Central memory CD8-positive, alpha-beta T cell (primary cell): ENCODE measurements at places on chromosomes 11 and 22.

- H3K36me3 ChIP-seq = peaks cover 2% of the 10 kb centered on the region
- DNase-seq = no peak
- no peak overlapping the region for H3K27ac ChIP-seq
- H3K4me1 ChIP-seq = peaks cover 6% of the 10 kb centered on the region
Measured at GRCh38 chr11:61509043-61510029, 787 bp downstream of the LRRC10B start.

- no peak overlapping the region for H3K4me3 ChIP-seq
- peaks cover 19% of the 10 kb centered on the region for H3K4me1 ChIP-seq
- no peaks in the 10 kb centered on the region for H3K36me3 ChIP-seq
- peaks cover 40% of the 10 kb centered on the region for H3K27me3 ChIP-seq
- no peak for DNase-seq
Measured at GRCh38 chr11:14061721-14062120, 99.2 kb downstream of the SPON1 start.

DNA sequence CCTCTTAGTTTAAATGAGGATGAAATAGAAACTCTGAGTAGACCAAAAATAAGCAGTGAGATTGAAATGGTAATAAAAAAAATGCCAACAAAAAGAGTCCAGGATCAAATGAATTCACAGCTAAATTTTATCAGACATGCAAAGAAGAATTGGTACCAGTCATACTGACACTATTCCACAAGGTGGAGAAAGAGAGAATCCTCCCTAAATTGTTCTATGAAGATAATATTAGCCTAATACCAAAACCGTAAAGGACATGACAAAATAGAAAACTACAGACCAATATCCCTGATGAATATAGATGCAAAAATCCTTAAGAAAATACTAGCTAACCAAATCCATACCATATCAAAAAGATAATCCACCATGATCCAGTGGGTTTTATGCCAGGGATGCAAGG lies 169.8 kb upstream of the CHORDC1 start:
- no peaks in the 10 kb centered on the region for H3K27me3 ChIP-seq
- no peak overlapping the region for H3K4me3 ChIP-seq
- no peaks in the 10 kb centered on the region for H3K4me1 ChIP-seq
- no peaks in the 10 kb centered on the region for H3K36me3 ChIP-seq
- no peak overlapping the region for H3K27ac ChIP-seq

DNA sequence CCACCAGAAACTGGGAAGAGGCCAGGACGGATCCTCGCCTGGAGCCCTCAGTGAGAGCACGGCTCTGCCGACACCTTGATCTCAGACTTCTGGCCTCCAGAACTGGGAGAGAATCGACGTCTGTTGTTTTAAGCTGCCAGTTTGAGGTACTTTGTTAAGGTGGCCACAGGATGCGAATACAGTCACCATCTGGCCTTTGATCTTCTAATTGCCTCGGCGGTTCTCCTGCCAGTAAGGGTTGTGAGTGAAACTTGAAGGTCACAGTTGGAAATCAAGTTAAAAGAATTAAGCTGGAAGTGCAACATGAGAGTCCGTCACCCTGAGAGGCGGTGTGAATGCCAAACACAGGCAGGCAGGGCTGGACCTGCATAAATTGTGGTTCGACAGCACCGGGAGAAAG lies 27.9 kb downstream of the PARVB start:
- H3K4me3 ChIP-seq = no peak overlapping the region
- H3K36me3 ChIP-seq = peaks cover 4% of the 10 kb centered on the region

DNA sequence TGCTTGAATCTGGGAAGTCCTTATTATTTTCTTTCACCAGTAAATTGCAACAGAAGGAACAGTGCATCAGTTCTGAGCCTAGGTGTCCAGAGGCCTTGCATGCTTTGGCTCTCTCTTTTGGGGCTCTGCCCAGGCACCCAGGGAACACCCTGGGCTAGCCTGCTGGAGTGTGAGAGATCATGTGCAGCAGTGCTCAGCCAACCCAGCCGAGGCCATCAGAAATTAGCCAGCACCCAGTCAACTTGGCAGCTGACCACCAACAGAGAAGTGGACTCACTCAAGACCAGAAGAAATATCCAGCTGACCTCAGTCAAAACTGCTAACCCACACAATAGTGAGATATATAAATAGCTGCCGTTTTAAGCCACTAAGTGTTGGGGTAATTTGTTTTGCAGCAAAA lies 11.2 kb upstream of the P4HA3 start:
- DNase-seq = no peak
- no peak overlapping the region for H3K4me3 ChIP-seq
- no peaks in the 10 kb centered on the region for H3K36me3 ChIP-seq

DNA sequence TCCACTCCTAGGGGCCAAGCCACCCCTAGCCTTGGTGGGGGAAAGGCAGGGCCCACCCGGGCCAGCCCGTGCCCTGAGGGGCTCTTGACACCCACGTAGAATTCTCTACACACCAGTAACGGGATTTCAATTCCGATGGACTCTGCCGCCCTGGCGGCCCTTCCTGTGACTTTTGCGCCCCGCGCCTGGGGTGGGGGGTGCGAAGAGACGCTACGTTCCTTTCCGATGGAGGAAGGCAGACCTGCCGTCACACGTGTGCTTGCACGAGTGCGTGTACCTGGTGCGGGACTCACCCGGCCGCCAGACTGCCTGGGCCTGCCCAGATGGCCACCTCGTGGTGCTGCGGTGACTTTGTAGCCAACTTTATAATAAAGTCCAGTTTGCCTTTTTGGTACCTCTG lies 5.5 kb downstream of the NPAS4 start:
- H3K4me1 ChIP-seq = peaks cover 11% of the 10 kb centered on the region
- no peak overlapping the region for H3K4me3 ChIP-seq
- no peak overlapping the region for H3K27ac ChIP-seq
- H3K27me3 ChIP-seq = no peaks in the 10 kb centered on the region
- no peak for DNase-seq
- peaks cover 9% of the 10 kb centered on the region for H3K36me3 ChIP-seq

GRCh38 chr22:41511521-41511968 lies 32.7 kb downstream of the POLR3H start:
- no peak overlapping the region for H3K27ac ChIP-seq
- H3K4me1 ChIP-seq = peaks cover 6% of the 10 kb centered on the region
- DNase-seq = no peak
- H3K4me3 ChIP-seq = no peak overlapping the region
- H3K27me3 ChIP-seq = no peaks in the 10 kb centered on the region

GRCh38 chr11:130389335-130389935 lies 39.0 kb downstream of the ADAMTS8 start:
- peaks cover 6% of the 10 kb centered on the region for H3K36me3 ChIP-seq
- no peaks in the 10 kb centered on the region for H3K27me3 ChIP-seq
- peak; percentile 48 for DNase-seq
- H3K4me1 ChIP-seq = peaks cover 33% of the 10 kb centered on the region
- peak overlapping the region; percentile 76 for H3K27ac ChIP-seq
- peak overlapping the region; percentile 65 for H3K4me3 ChIP-seq

GRCh38 chr11:125892071-125892470 lies 4.6 kb downstream of the HYLS1 start:
- no peak overlapping the region for H3K27ac ChIP-seq
- H3K4me1 ChIP-seq = peaks cover 27% of the 10 kb centered on the region
- H3K4me3 ChIP-seq = no peak overlapping the region
- no peaks in the 10 kb centered on the region for H3K27me3 ChIP-seq
